CD4-positive, alpha-beta T cell treated with Interleukin-2 at 100 ng/mL for 4 hours (primary cell): ENCODE measurements at places on chromosomes 2 and 18.

GRCh38 chr2:6072768-6073167 lies 380.6 kb downstream of the SOX11 start:
- DNase-seq, result no peak

DNA sequence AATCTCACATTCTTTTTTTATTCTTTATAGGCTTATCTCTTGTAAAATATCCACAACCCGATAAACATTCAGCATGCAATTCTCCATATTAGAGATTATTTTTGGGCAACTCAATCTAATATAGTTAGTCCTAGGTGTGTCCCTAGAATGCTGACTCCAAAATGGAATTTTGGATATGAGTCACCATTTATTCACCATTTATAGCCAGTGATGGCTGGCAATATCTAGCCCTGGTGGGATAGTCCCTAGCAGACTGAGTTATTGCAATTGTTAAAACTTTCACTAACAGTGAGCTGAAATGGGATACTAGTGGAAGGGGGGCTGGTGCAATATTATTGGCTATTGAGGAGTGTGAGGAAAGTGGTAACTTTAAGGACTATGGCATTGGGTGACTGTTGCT lies 401.6 kb downstream of the SLC4A3 start:
- no peak for DNase-seq

DNA sequence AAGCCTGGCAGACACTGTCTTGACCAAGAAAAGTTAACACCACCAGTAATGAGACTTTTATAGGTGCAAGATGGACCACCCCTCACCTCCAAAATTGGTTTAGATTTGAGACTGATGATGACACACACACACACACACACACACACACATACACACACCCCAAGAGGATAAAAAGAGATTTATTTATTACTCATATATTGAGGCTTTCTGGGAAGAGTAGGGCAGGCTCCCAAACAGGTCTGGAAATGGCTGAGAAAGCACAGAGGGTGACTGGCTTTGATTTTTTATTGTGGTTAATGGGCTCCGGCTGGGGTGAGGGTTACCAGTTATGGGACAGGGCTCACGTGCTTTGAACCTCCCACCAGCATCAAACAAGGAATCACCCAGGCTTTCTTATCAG lies 54.2 kb upstream of the ADAM23 start:
- DNase-seq, result no peak

GRCh38 chr2:98473995-98474780 lies 29.5 kb downstream of the INPP4A start:
- peak; percentile 42 for DNase-seq

- DNase-seq, result no peak
Measured at GRCh38 chr2:25490217-25490616, 148.5 kb upstream of the DNMT3A start.

DNA sequence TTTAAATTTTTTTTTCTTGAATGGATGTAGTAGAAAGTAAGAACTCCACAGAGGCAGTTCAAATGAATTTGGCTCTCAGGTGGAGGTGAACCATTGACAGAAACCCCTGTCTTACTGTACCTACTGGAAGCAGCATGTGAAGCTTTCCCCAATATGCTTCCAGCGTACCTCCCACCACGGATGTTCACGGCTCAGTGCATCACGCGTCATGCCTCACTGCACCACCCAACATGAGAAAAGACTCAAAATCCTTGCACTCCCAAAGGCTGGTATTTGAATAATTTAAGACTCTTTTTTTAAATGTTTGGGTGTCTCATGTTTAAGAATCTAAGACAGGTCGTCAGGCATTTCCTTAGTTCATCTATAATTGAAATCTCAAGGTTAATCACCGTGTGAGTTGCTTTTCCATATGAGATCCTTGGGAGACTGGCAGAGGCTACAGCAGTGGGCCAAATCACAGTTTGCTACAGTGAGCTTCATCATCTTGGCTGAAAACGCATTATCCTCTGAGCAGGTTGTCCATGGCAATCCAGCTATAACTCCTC lies 846.4 kb downstream of the DCDC2C start:
- DNase-seq, result no peak

DNA sequence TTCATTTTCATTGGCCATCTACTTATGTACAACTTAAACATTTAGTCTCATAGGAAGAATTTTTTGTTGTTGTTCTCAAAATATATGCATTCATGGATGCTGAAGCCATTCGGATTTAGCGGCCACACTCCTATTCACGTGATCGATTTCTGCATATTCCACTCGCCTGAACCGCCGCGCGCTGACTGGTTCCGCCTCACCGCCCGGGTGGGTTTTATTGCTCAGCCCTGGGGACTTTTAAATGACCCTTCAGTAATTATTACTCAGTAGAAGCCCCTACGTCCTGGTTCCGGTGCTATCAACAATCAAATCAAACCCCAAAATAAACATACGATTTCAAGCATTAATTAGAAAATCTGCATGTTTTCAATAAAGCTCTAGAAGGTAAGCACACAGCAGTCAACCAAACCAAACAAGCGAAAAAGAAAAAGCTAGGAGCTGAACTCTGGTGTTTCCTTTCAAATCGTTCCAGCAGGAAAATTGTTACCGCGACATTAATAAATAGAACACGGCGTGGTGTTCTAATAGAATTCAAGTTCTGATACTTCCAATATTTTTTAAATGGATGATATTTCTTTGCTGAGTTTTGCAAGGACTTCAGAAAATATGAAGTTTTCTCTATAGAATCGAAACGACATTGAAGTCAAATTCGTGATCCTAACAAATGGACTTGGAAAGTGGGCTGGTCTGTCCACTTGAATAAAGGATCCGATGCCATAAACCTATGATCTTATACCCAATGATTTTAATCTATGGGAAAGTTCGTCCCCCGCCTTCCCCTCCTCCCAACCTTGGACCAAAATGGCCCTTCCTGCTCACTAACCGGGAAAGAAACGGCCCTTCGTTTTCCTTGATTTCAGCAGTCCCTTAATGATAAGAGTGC lies 9.3 kb downstream of the PAX3 start:
- no peak for DNase-seq

DNA sequence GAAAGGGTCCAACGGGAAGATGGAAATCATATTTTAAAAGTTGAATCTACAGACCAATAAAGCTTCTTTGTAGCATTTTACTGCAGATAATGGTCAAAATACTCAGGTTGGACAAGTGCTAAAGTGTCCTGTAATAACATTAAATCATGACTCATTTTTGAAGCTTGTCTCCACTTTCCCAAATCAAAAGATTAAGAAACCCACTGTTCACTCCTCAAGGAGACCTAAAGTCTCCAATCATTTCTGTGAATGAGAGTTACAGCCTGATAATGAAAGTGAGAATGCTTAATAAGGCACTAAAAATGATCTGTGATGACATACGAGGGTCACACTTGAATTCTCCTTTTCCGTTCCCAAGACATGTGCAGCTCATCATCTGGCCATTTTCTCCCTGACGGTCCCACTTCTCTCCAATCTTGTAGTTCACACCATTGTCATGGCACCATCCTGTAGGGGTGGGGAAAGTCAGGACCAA lies 53.4 kb downstream of the ATIC start:
- no peak for DNase-seq

DNA sequence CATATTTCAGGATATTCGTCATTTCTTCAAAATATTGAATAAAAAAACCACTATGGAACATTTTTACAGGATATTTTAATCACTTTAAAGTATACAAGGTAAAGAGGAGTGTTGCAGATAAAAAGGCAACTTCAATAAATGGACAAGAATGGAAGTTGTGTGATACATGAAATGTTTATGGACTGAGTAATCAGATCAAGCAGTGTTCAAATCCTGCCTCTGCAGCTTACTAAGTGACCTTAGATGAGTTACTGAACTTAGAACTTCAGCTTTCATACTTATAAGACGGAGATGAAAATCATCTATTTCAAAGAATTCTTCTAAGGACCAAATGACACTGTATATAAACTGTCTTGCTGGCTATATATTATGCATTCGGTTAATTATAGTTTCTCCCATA lies 87.2 kb downstream of the LNPK start:
- DNase-seq, result no peak

DNA sequence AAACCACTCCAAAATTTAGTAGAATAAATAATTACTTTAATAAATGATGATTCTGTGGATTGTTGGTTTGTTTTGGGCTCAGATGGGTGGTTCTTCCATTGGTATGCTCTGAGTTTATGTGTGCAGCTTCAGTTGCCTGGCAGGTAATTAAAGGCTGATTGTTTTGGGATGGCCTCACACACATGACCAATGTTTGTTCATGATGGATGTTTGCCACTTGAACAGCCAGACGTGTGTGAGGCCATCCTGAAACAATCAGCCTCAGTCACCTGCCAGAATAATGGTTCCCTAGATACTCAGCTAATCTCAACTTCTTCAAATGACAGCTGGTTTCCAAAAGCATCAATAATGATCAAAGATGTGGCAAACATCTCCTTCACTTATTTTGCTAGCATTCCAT lies 352.5 kb upstream of the GULP1 start:
- no peak for DNase-seq

DNA sequence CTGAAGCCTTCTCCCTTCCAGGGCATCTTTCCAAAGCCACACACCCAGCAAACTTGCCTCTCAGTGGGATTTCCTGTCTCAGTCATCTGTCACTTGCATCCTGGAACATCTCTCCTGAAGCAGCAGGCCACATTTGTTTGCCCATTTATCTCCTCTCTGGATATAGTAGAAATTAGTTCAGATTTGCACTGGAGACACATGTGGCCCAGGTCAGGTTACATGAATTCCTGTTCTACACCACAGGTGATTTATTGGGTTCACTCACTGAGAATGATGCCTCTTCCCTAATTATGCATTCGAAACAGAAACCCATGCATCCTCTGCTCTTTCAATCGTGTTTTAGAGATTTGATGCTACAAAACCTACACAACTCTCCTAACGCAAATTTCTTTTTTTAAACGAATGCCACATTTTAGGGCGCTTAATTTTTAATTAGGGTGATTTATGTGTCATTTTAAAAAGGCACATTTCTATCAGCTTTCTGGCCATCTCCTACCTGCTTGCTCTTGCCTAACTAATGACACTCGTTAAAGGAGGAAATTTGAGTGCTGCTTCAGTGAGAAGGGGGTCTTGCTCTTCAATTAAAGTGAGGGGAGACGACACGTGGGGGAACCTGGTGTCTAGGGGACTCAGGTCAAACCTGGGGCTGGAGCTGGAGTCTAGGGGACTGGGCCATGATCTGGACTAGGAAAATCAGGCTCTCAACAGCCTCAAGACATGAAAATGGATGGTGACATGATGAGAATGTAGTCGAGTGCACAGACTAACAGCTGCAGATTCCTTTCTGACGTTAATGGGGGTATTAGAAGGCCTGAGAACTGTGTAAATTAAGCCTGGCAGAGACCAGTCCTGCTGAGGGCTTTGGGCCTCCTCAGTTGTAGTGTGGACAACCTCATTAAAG lies 221.4 kb downstream of the CLIP4 start:
- no peak for DNase-seq

DNA sequence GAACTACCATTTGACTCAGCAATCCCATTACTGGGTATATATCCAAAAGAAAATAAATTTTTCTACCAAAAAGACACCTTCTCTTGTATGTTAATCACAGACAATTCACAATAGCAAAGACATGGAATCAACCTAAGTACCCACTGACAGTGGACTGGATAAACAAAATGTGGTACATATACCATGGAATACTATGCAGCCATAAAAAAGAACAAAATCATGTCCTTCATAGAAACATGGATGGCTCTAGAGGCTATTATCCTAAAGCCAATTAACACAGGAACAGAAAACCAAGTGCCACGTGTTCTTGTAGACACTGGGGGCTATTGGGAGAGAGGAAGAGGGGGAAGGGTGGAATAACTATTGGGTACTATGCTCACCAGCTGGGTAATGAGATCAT lies 27.7 kb downstream of the FLACC1 start:
- no peak for DNase-seq

DNA sequence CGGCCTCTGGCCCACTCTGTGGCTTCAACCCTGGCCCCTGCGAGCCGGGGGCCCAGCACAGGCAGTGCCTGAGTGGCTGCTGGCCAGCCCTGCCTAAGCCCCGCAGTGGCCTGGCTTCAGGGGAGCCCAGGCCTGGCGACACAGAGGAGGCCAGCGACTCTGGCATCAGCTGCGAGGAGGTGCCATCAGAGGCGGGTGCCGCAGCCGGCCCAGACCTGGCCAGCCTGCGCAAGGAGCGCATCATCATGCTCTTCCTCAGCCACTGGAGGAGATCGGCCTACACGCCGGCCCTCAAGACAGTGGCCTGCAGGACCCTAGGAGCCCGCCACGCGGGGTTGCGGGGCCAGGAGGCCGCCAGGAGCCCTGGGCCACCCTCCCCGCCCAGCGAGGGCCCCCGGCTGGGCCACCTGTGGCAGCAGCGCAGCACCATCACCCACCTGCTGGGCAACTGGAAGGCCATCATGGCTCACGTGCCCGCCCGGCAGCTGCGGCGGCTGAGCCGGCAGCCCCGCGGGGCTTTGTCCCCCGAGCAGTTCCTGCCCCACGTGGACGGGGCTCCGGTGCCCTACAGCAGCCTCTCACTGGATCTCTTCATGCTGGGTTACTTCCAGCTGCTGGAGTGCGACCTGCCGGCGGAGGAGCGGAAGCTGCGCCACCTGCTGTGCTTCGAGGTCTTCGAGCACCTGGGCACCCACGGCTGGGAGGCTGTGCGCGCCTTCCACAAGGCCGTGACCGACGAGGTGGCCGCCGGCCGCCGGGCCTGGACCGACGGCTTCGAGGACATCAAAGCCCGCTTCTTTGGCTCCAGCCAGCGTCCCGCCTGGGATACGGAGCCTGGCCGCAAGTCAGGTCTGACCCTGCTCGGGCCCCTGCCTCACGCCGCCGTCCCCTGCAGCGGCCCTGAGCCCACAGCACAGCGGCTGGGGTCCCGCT lies 7.5 kb upstream of the KLHL30 start:
- DNase-seq, result no peak

GRCh38 chr18:62396381-62396780 lies 71.3 kb downstream of the TNFRSF11A start:
- DNase-seq, result no peak

- DNase-seq, result peak; percentile 67
Measured at GRCh38 chr2:48343571-48344440, 186.1 kb upstream of the STON1 start.

- no peak for DNase-seq
Measured at GRCh38 chr2:18265614-18266586, 294.6 kb downstream of the RDH14 start.

- no peak for DNase-seq
Measured at GRCh38 chr2:106232638-106233349, 38.7 kb upstream of the UXS1 start.

DNA sequence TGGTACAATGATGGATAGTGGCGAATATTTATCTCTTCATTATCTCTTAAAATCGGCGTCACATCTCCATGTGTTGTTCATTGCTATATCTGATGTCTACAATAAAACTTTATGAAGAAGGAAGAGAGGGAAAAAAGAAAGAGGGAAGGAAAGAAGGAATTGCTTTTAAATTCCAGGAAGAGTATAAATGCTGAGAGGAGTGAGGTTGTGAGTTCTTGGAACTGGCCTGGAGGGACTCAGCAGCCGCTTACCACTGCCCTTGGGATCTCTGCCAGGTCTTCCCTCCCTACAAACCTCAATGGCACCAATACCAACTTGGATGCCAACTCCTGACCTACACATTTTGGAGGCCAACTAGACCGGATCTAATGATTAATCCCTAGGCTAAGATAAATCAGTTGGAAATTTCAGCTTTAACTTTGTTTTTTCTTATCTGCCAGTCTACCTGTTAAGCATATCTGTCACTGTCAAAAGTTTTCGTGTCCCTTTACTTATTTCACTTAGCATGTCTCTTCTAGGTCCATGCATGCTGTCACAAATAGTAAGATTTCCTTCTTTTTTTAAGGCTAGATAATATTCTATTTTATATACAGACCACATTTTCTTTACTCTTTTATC lies 9.8 kb downstream of the SCN9A start:
- no peak for DNase-seq
